Tibial nerve (tissue), 4 donors: ENCODE measurements at places on chromosomes 6 and 20. TPM values are rescaled to one million over a fixed set of nuclear protein-coding genes. Genes with fewer than 3 reads are reported as not detected.

DNA sequence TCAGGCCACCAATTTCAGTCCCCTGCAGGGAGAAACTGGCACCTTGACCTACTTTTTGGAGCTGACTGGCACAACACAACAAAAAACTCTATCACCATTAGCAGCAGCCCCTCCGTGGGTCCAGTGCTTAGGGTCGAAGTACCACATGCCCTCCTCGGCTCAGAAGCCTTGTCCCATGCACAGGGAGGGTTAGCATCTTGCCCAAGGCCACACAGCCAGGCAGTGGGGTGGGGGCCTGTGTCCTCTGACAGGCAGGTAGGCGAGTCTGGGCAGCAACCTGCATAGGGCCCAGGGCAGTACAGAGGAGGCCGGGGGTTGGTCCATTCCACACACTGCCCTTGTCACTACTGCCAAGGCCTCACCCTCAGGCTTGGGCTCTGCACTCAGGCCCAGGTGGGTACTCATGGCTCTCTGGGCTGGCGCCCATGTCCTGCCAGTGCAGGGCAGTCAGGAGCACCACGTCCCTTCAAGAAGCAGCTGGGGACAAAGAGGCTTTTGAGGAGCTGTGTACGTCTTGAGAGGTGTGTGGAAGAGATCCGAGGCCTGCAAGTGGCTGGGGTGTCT is 53.6 kb downstream of the PYGB start:
- H3K4me3 ChIP-seq, result no peak overlapping the region
- no peaks in the 10 kb centered on the region for H3K27me3 ChIP-seq
- DNase-seq, result no peak
- no peaks in the 10 kb centered on the region for H3K36me3 ChIP-seq
- H3K4me1 ChIP-seq, result peaks cover 7% of the 10 kb centered on the region
- peak overlapping the region; percentile 5 for H3K27ac ChIP-seq

- no peaks in the 10 kb centered on the region for H3K4me1 ChIP-seq
- no peak overlapping the region for H3K27ac ChIP-seq
- no peaks in the 10 kb centered on the region for H3K27me3 ChIP-seq
- H3K4me3 ChIP-seq, result no peak overlapping the region
Measured at GRCh38 chr20:57188056-57188455, 78.4 kb downstream of the BMP7 start.

The USP49 gene
- 6.5 TPM for total RNA-seq

DNA sequence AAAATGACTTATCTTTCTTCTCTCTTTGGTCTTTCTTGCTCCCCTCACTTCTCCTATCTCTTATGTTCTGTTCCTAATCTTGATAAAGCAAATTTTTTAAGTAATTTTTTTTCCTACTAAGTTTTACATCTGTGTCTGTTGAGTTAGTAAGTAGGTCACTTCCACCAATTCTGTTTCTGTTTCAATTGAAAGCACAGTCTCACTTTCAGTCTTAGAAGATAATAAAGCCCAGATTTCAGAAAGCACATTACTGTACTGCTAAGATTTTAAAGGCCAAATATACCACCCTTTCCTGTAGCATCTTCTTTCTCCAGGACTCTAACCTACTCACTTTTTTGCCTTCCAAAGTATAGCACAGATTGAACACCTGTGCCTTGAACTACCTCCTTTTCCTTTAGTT is 866.1 kb upstream of the ADGRB3 start:
- H3K27ac ChIP-seq, result no peak overlapping the region
- H3K4me3 ChIP-seq, result no peak overlapping the region
- no peaks in the 10 kb centered on the region for H3K4me1 ChIP-seq
- H3K36me3 ChIP-seq, result no peaks in the 10 kb centered on the region

DNA sequence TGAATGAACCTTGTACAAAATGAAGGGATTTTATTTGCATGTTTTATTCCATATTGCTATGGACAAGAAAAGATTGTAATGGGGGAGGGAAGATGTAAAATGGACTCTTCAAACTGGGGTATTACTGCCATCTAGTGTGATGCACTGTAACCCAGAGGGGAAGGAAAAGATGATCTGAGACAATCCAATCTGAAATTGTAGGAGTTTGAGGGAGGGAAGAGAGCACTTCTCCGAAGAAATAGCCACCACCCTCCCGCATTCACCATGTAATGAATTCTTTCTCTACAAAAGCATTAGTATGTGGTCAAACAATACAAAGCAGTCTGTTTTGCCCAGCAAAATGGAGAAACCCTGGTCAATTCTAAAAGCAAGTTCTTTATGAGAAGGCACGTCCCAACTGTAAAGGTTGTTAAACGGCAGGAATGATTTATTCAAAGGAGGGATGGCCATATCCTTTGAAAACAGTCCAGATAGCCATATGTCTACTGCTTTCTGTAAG is 679.5 kb upstream of the NRSN1 start:
- H3K27me3 ChIP-seq, result no peaks in the 10 kb centered on the region
- no peak overlapping the region for H3K27ac ChIP-seq
- no peaks in the 10 kb centered on the region for H3K36me3 ChIP-seq
- DNase-seq, result no peak
- H3K4me1 ChIP-seq, result no peaks in the 10 kb centered on the region
- H3K4me3 ChIP-seq, result no peak overlapping the region

DNA sequence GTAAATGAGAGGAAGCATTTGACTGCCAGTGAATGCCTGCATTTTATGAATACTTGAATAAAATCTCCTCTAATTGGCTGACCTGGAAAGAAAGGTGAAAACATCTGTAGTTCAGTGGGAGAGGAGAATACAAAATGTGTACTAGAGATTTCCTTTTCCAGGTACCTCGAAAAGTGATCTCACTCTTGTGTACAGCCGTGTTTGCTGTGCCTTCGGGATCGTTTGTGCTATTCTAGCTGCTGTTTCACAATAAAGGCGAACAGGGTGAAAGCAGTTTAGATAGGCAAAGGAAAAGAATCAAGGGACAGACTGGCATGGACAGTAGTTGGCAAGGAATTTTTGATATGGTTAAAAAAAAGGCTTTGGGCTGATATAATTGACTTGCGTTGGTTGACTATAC is 112.3 kb downstream of the ARID1B start:
- H3K4me1 ChIP-seq, result peaks cover 51% of the 10 kb centered on the region
- H3K4me3 ChIP-seq, result no peak overlapping the region
- DNase-seq, result no peak

The DSN1 gene
- total RNA-seq, result 10.3 TPM

The PKIB gene
- 2.0 TPM for total RNA-seq

- no peak for DNase-seq
- H3K27me3 ChIP-seq, result no peaks in the 10 kb centered on the region
- H3K27ac ChIP-seq, result no peak overlapping the region
- H3K4me3 ChIP-seq, result no peak overlapping the region
Measured at GRCh38 chr20:18585134-18585533, 2.7 kb upstream of the DTD1 start.

The MAPK14 gene
- total RNA-seq, result 82.2 TPM

DNA sequence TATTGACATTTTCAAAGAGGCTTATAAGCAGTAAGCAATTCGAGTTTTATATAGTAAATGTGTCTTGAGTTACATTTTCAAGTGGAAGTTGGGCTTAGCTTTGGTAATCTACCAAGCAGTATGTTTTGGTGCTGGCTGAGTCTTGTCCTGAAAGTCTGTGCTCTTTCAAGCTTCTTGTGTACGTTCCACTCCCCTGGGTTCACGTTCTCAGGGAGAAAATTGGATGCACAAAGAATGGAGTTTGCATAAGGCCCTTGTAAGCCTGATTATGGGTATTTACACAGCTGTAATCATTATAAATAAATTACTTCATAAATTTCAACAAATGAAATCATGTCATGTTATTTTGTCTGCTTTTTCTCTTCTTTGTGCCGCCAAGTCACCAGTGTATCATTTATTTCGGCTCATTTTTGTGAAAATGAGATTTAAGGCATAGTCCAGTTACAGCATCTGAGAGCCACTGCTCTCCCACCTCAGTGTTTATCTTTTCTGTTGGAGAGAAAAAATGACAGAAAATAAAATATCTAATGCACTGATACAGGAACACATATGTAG is 262.5 kb downstream of the BTBD3 start:
- no peak overlapping the region for H3K4me3 ChIP-seq
- DNase-seq, result no peak
- no peak overlapping the region for H3K27ac ChIP-seq
- H3K27me3 ChIP-seq, result no peaks in the 10 kb centered on the region

The MOG gene
- not detected for total RNA-seq

DNA sequence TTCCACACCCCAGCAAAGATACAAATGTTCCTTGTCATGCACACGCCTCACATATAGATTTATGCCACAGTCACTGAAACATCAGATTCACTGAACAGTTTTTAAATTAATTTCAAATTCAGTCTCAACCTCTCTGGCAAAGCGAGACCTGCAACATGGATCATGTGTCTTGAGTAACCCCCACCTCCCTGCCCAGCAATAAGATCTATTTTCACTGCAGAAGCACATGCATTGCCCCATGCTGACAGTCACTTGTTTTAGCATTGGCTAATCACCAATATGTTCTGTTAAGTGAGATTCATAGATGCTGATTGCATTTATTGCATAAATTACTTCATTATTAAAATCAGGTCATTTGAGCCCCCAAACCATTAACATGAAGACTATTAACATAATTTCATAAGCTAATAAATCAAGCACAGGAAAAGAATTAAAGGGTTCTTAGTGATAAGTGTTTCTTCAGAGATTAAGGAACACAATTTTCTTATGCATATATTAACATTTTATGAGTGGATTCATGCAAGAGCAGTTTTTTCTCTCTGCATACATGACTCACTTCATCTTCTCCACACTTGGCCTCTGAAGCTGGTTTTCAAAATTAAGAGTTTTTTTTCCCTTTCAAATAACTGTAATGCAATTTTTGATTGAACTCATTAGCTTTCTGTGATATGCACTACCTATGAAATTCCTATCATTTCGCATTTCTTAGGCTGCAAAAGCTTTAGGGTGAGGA is 173.2 kb upstream of the SOX4 start:
- no peaks in the 10 kb centered on the region for H3K36me3 ChIP-seq
- no peak overlapping the region for H3K27ac ChIP-seq
- no peaks in the 10 kb centered on the region for H3K27me3 ChIP-seq
- no peak overlapping the region for H3K4me3 ChIP-seq
- H3K4me1 ChIP-seq, result no peaks in the 10 kb centered on the region

DNA sequence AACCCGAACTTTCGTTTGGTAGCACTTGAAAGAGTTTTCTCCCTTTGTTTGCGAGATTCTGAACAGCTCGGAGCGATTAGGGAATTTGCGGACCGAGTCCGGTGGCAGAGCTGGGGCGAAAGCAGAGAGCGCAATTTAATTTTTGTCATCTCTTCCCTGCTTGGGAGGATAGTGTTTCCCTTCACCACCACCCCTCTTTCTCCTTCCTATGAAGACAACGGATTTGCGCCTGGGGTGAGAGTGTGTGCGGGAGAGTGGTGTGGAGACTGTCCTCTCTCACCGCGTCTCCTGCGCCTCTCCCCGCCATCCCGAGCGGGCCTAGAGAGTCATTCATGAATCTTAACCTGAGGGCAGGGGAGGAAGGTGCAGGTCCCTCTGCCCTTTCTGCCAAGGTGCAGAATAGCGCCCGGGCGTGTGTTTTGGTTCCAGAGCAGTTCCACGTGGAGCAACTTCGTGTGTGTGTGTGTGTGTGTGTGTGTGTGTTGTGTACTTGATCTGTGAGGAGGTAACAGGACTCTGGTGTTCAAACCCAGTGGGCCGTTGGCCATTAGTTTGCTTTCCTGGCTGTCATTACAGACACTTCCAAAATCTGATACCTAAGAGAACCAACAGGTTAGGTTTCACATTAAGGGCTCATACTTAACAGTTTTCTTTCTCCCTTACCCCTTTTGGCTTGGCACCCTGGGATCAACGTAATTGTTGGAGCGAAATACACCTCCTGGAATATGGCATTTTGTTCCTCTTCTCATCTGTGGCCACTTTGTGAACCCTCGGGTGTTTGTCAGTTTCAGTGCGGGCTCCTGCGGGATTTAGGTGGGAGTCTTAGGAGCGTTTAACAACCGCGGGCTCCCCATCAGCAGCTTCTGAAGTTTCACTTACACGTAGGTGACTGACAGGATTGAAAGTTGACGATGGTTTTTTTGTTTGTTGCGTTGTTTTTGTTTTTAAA is 1.8 kb downstream of the EYA4 start:
- peak overlapping the region; percentile 27 for H3K4me3 ChIP-seq
- peaks cover 8% of the 10 kb centered on the region for H3K4me1 ChIP-seq
- DNase-seq, result no peak

DNA sequence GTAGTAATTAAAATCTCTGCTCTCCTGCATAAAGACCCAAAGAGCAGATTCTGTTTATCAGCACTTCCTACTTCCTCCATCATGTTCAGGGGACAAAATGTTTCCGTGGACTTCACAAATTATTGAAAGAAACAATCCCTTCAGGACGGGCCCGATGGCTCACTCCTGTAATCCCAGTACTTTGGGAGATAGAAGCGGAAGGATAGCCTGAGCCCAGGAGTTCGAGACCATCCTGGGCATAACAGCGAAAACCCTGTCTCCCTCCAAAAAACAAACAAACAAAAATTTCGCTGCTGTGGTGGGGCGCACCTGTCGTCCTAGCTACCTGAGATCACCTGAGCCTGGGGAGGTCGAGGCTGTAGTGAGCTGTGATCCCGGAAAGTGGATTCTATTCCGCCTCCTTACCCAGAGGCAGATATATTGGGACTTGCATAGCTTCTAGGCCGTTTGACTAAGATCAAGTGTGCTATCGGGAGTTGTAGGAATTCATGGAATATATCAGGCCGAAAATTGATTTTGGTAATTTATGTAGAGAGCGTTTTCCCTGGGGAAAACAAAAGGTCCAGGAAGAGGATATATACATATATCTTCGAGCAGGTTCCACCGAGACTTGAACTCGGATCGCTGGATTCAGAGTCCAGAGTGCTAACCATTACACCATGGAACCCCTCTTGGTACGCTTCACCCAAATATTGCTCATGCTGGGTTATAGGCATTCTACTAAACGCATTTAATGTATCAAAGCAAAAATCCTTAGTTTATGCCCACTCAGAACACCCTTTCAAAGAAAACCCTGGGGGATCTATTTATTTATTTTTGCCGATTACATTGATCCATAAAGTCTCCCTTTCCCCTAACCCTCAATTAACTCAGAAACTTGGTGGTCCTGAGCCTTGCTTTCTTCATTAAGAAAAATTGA is 74.5 kb upstream of the ZNF184 start:
- no peak for DNase-seq
- no peaks in the 10 kb centered on the region for H3K36me3 ChIP-seq
- H3K4me3 ChIP-seq, result no peak overlapping the region
- peaks cover 16% of the 10 kb centered on the region for H3K4me1 ChIP-seq

GRCh38 chr6:130693944-130694343 is 133.3 kb upstream of the SMLR1 start:
- DNase-seq, result no peak
- no peak overlapping the region for H3K27ac ChIP-seq
- no peaks in the 10 kb centered on the region for H3K36me3 ChIP-seq
- no peaks in the 10 kb centered on the region for H3K4me1 ChIP-seq

GRCh38 chr6:41492261-41492891 is 53.8 kb upstream of the FOXP4 start:
- no peak overlapping the region for H3K27ac ChIP-seq
- H3K4me1 ChIP-seq, result peaks cover 8% of the 10 kb centered on the region
- no peak for DNase-seq
- no peaks in the 10 kb centered on the region for H3K36me3 ChIP-seq
- no peak overlapping the region for H3K4me3 ChIP-seq

GRCh38 chr20:54477191-54477955 is 2.0 kb downstream of the DOK5 start:
- no peaks in the 10 kb centered on the region for H3K36me3 ChIP-seq
- H3K27me3 ChIP-seq, result no peaks in the 10 kb centered on the region
- no peak for DNase-seq
- peaks cover 9% of the 10 kb centered on the region for H3K4me1 ChIP-seq
